ENCODE measurements at places on chromosomes 11 and 22. TPM values are rescaled to one million over a fixed set of nuclear protein-coding genes. Genes with fewer than 3 reads are reported as not detected.
A peak's percentile ranks its signal among the peaks of the same experiment; 100 is the strongest.

DNA sequence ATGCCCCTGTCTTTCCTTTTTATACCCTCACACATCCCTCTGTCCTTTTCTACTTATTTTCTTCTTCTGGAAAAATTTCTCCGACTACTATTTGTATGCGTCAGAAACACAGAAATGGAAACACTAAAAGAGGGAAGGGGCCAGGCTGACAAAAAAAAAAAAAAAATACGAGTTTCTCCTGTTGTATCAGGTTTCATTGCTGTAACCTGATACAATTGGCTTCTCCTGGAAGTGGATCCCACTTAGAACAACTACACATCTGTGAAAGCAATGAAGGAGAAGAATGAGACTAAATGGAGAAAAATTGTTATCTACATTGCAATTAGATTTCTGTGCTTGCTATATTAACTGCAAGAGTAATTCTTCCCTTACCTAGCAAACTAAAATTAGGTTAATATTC is 393.9 kb downstream of the GUCY1A2 start:
- H3K4me3 ChIP-seq, result no peak overlapping the region
- no peak overlapping the region for H3K27ac ChIP-seq
- H3K4me1 ChIP-seq, result no peaks in the 10 kb centered on the region
- no peaks in the 10 kb centered on the region for H3K27me3 ChIP-seq

GRCh38 chr11:103737037-103737622 is 299.3 kb upstream of the DDI1 start:
- DNase-seq, result no peak
- peaks cover 3% of the 10 kb centered on the region for H3K4me1 ChIP-seq
- no peaks in the 10 kb centered on the region for H3K27me3 ChIP-seq
- no peak overlapping the region for H3K4me3 ChIP-seq

DNA sequence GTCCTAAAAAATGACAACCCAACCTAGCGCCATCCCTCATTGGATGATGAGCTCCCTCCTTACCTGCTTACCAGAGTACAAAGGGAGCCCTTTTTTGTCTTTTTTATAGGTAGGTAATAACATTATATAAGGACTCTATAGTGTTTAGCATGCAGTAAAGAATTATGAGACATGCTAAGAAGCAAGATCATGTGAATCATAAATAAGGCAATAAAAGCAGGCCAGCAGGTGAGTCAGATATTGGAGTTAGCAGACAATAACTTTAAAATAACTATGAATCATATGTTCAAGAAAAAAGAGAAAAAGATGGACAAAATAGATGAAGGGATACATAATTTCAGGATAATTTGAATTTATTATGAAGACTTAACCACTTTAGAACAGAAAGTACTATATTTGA is 81.5 kb downstream of the GRK3 start:
- H3K27me3 ChIP-seq, result no peaks in the 10 kb centered on the region
- no peaks in the 10 kb centered on the region for H3K36me3 ChIP-seq
- H3K4me3 ChIP-seq, result no peak overlapping the region
- no peak for DNase-seq
- H3K4me1 ChIP-seq, result no peaks in the 10 kb centered on the region
- H3K27ac ChIP-seq, result no peak overlapping the region

DNA sequence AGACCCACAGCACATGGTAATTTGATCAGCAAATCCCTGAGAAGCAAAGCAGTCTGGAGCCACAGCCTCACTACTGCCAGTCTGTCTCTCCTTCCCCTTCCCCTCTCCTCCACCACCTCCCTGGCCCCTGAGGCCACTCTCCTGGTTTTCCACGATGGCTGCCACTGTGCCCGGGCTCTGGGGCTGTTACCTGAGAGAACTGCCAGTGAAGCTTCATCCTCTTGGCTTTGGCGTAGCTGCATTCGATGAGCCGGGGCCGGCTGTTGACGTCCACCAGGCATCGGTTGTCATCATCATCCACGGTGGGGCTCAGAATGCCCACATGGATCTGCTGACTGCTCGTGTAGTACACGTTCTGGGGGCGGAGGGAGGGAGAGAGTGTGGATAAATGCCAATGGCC is 60.2 kb downstream of the CSNK2A3 start:
- no peaks in the 10 kb centered on the region for H3K27me3 ChIP-seq
- no peaks in the 10 kb centered on the region for H3K4me1 ChIP-seq
- H3K36me3 ChIP-seq, result no peaks in the 10 kb centered on the region
- H3K4me3 ChIP-seq, result no peak overlapping the region

DNA sequence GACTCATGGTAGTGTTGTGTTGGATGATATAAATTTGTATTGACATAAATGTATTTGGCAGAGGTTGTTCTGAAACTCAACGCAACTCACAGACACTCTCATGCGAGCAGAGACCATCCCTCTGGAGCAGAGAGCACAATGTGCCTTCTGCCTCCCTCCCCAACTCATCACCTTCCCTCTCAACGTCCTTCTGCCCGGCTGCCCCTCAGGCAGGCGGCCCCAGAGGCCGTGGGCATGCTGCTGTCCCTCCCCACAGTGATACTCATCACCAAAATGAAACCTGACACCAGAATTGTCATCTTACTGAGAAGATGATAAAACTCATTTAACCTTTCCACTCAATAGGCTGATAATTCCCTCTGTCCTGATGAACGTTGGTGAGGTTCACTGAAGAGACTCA is 260.6 kb downstream of the ETS1 start:
- no peak overlapping the region for H3K4me3 ChIP-seq
- DNase-seq, result no peak
- no peak overlapping the region for H3K27ac ChIP-seq
- no peaks in the 10 kb centered on the region for H3K36me3 ChIP-seq
- H3K27me3 ChIP-seq, result no peaks in the 10 kb centered on the region

GRCh38 chr11:68450711-68451110 is 9.8 kb upstream of the PPP6R3 start:
- H3K4me1 ChIP-seq, result peaks cover 4% of the 10 kb centered on the region
- no peak overlapping the region for H3K4me3 ChIP-seq
- no peaks in the 10 kb centered on the region for H3K27me3 ChIP-seq
- DNase-seq, result no peak

DNA sequence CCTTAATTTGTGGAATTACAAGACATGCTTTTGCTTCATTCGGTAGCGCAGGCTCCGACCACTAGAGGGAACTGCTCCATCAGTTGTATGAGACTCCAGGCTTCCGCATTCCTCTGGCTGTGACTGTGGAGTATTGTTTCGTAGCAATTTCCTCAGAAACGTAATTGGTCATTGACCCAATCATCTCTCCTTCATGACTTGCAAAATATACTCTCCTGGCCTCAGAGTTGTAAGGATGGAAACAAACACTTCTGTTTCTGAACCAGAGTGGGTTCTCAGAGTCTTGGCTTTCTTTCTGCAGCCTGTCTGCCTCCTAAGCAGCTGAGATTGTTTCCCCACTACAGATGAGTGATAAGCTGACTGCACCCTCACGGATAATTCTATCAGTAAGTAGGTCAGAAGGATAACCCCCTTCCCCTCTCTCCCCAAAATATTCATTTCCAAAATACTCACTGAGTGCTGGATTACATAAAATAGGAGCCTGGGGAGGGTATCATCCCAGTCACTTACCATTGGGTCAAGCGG is 146.8 kb upstream of the ZC3H12C start:
- H3K27me3 ChIP-seq, result no peaks in the 10 kb centered on the region
- no peaks in the 10 kb centered on the region for H3K36me3 ChIP-seq
- peak; percentile 66 for DNase-seq

DNA sequence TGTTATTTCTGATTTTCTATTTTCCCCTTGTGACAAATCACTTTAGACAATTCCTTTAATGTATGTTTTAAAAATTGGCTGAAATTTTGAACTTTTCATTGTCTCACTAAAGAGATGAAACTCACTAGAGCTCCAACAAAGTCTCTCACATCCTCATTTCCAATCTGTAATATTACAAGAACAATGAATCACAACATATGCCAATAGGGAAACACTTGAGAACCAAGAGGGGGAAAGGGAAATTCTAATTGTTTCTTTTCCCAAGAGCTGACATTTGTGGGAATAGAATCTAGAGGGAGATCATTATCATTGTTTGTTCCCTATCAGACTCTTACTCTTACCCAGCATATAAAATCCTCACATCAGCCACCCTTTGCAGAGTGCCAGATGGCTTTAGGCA is 28.2 kb downstream of the OR10D3 start:
- no peaks in the 10 kb centered on the region for H3K4me1 ChIP-seq
- no peak for DNase-seq
- H3K36me3 ChIP-seq, result no peaks in the 10 kb centered on the region
- H3K27ac ChIP-seq, result no peak overlapping the region
- H3K4me3 ChIP-seq, result no peak overlapping the region

DNA sequence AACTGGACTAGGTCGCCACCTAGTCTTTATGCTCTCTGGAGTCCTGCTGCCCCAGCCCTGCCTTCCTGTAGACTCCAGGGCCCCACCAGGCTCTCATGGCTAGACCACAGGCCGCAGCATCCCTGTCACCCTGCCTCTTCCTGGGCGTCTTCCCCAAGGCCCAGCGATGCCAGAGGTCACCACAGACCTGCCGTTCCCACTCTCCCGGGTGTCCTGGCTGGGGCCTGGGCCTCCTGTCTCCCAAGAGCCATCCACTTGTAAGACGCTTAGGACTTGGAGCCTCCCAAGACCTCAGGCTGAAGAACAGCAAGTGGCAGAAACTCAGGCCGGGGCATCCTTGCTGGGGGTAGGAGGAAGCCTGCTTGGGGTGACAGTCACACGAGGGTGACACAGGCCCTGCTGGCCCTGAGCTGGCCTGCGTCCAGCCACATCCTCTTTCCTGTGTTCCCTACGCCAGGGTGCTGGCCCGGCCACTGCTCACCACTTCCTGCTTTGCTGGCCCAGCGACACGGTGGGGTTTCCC is 2.0 kb upstream of the TCIRG1 start:
- no peak overlapping the region for H3K27ac ChIP-seq
- H3K4me3 ChIP-seq, result no peak overlapping the region
- H3K4me1 ChIP-seq, result peaks cover 15% of the 10 kb centered on the region
- DNase-seq, result no peak

DNA sequence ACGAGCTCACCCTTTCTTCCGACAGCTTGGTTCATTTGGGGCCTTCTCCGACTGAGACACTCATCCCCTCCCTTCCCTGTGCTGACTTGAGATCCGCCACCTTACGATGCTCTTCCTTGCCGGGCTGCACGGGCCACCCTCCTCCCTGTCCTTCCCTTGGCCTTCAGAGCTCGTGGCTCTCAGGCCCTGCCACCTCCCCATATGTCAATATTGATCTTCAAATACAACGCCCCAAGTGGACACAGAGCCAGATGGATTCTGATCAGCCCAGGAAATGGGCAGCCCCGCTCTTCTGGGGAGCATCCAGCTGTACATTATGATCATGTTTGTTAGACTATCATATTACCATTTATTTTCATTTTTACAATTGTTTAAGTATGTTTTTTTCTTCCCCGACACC is 812.8 kb downstream of the TBC1D22A start:
- no peak overlapping the region for H3K4me3 ChIP-seq
- DNase-seq, result no peak
- no peak overlapping the region for H3K27ac ChIP-seq

GRCh38 chr11:7314811-7315604 is 63.3 kb downstream of the SYT9 start:
- no peak for DNase-seq
- H3K36me3 ChIP-seq, result no peaks in the 10 kb centered on the region
- no peaks in the 10 kb centered on the region for H3K27me3 ChIP-seq

DNA sequence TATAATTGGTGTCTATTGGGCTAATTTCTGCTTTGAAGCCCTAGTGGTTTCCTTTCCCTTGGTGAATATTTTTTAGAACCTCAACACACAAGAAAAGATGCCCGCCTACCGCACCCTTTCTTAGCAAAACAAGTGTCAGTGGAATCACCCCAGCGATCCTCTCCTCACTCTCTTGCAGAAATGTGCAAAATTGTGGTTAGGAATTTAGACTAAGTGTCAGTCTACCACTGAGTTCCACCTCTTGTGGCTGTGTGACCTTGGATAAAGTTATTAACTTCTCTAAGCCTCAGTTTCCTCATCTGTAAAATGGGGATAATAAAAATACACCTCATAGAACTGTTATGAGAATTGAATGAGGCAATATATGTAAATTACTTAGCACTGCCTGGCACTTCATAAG is 5.3 kb upstream of the JAML start:
- H3K27ac ChIP-seq, result no peak overlapping the region
- H3K4me1 ChIP-seq, result no peaks in the 10 kb centered on the region
- H3K4me3 ChIP-seq, result no peak overlapping the region
- H3K36me3 ChIP-seq, result no peaks in the 10 kb centered on the region
- no peak for DNase-seq
- H3K27me3 ChIP-seq, result no peaks in the 10 kb centered on the region

- DNase-seq, result no peak
- H3K4me1 ChIP-seq, result peaks cover 17% of the 10 kb centered on the region
- no peaks in the 10 kb centered on the region for H3K27me3 ChIP-seq
- no peak overlapping the region for H3K27ac ChIP-seq
Observed at GRCh38 chr22:19419086-19419463, 12.5 kb downstream of the HIRA start.

DNA sequence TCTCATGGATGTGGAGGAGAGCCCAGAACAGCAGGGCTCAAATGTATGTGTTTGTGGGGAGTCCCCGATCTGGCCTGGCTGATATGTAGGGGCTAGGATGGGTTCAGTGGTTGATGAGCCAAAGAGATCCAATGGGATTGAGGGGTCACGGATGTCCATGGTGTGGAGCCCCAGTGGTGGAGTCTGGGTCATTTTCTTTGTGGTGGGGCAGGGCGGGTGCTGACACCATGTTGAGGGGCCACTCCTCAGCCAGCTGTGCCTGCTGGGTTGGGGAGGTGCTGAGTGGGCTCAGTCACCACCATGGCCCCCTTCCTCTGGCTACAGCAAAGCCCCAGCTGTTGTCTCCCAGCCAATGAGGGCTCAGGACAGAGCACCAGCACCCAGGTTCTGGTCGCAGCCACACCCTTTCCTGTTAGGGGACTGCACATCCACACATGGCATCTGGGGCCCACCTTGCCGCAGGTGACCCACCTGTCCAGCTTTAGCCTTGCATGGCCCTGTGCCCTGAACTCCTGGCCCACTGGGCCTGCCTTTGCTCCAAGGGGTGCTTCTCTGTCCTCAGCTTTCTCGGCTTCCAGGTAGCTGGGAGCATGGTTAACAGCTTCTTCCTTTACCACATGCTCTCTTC is 3.2 kb upstream of the GNAZ start:
- peak; percentile 36 for DNase-seq
- peaks cover 31% of the 10 kb centered on the region for H3K27me3 ChIP-seq

- DNase-seq, result no peak
- no peaks in the 10 kb centered on the region for H3K36me3 ChIP-seq
- no peak overlapping the region for H3K27ac ChIP-seq
- H3K27me3 ChIP-seq, result no peaks in the 10 kb centered on the region
- H3K4me3 ChIP-seq, result no peak overlapping the region
Observed at GRCh38 chr11:13047884-13048283, 38.8 kb downstream of the RASSF10 start.

GRCh38 chr22:45353786-45354185 is 44.1 kb downstream of the FAM118A start:
- DNase-seq, result no peak
- H3K4me3 ChIP-seq, result no peak overlapping the region
- H3K4me1 ChIP-seq, result no peaks in the 10 kb centered on the region
- no peaks in the 10 kb centered on the region for H3K27me3 ChIP-seq
- no peaks in the 10 kb centered on the region for H3K36me3 ChIP-seq

- H3K4me3 ChIP-seq, result no peak overlapping the region
- H3K36me3 ChIP-seq, result no peaks in the 10 kb centered on the region
- no peak for DNase-seq
- H3K4me1 ChIP-seq, result no peaks in the 10 kb centered on the region
Observed at GRCh38 chr11:70303070-70303469, 32.6 kb downstream of the PPFIA1 start.

- peak overlapping the region; percentile 4 for H3K4me3 ChIP-seq
- DNase-seq, result no peak
- no peaks in the 10 kb centered on the region for H3K36me3 ChIP-seq
- H3K27ac ChIP-seq, result no peak overlapping the region
- peaks cover 45% of the 10 kb centered on the region for H3K4me1 ChIP-seq
Observed at GRCh38 chr11:1558775-1559110, 13.3 kb downstream of the DUSP8 start.

The MPZL3 gene
- total RNA-seq, result 3.9 TPM

The PRR33 gene
- total RNA-seq, result not detected

The ENTHD1 gene
- total RNA-seq, result not detected

The CDC42BPG gene
- 12.3 TPM for total RNA-seq

The MS4A2 gene
- total RNA-seq, result not detected

The FLRT1 gene
- 0.42 TPM for total RNA-seq

Measured in H1 (cell line).